Pulmonary artery endothelial cell (primary cell): ENCODE measurements at places on chromosomes 2 and 18.

- no peak for DNase-seq
Measured at GRCh38 chr2:64650722-64651338, 2.9 kb downstream of the SERTAD2 start.

- DNase-seq = no peak
Measured at GRCh38 chr2:86332654-86333053, 4.8 kb downstream of the REEP1 start.

DNA sequence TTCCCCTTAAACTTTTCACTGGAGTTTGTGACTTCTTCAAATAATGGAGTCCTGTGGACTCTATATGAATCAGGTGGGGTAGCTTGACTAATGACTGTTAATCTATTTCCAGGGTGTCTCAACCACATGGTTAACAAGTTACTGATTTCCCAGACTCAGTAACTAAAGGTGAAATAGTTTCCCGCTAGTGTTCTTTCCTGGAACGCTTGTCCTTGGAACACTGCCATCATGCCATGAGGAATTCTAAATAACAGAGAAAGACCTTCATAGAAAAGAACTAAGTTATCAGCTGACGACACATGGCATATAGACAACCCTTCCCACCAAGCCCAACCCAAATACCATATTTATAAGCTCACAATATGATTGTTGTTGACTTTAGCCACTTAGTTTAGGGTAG, 1027.9 kb upstream of the FAM98A start:
- no peak for DNase-seq

GRCh38 chr2:102735416-102736109, 26.3 kb upstream of the TMEM182 start:
- no peak for DNase-seq
